ENCODE measurements at places on chromosomes 5 and 9. TPM values are rescaled to one million over a fixed set of nuclear protein-coding genes. Genes with fewer than 3 reads are reported as not detected.

- DNase-seq = no peak
These were observed 78.7 kb upstream of the UNC5A start for GRCh38 chr5:176731506-176732160.

DNA sequence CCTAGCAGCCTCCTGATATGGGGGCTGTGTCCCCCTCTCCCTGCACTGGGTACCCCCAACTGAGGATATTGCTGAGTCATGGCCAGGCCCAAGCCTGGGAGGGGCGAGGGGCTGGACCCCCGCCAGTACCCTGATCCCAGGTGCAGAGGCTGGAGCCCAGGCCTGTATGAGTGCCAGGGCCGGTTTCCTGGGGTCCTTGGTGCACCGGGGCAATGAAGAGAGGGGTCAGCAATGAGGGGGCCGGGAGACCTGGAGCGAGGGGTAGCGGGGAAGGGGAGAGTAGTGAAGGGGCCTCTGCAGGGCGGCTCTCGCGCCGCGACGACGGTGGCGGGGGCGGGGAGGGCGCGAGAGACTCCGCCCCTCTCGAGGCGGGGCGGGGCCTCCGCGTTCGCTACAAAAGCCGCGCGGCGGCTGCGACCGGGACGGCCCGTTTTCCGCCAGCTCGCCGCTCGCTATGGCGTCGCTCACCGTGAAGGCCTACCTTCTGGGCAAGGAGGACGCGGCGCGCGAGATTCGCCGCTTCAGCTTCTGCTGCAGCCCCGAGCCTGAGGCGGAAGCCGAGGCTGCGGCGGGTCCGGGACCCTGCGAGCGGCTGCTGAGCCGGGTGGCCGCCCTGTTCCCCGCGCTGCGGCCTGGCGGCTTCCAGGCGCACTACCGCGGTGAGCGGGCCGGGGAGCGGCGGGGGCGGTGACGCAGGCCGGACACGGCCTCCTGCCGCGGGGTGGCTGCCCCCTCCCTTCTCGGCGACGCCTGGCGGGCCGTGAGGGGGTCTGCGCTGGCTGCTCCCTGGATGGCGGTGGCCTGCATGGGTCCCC, at the start of gene SQSTM1:
TSS of gene SQSTM1 (plus strand) at position 423 of the 815 bp plus-strand sequence. CDS start at position 455, 32 bp downstream.
- peak; percentile 82 for DNase-seq

DNA sequence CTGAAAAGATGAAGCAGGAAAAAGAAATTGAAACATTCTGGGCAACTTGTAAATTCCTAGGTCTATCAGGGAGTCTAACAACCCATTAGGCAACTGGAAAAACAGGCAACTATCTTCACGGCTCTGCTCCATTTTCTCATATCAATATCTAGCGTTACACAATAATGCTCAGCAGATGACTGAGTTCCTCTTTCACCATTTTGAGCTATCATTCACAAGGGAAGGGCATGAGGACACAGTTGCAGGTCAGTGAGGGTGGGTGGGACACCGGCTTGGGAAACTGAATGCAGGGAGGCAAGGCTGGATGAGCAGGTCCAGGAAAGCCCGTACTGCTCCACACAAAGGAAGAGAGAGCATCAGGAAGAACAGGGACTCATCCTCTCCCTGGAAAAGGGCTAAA, 67.0 kb downstream of the FRMD3 start:
- no peak for DNase-seq

GRCh38 chr5:4636378-4636777, 503.8 kb upstream of the ADAMTS16 start:
- no peak for DNase-seq

DNA sequence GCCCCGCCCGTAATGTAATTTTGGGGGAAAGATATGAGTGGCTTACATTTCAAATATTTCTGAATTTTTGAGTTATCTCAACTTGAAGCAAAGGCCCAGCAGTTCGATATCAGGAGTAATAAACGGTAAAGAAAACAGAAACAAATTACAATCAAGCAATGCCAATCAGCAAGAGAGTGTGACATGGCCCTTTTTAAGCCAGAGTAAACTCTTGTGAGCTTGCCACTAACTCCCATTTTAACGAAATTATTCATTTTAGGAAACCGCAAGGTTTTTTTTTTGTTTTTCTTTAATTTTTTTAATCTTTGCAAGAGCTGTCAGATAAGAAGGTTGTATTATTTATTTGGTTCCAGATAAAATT, 17.6 kb upstream of the CDK7 start:
- no peak for DNase-seq

SOX30 gene
- 0.15 TPM for total RNA-seq

LHX2 gene
- total RNA-seq = not detected

ZNF608 gene
- 3.7 TPM for total RNA-seq
